Activated T-helper 1 cell treated with Interleukin-2 at 50 U/mL for 16 hours (primary cell): ENCODE measurements at places on chromosomes 1 and 21.

DNA sequence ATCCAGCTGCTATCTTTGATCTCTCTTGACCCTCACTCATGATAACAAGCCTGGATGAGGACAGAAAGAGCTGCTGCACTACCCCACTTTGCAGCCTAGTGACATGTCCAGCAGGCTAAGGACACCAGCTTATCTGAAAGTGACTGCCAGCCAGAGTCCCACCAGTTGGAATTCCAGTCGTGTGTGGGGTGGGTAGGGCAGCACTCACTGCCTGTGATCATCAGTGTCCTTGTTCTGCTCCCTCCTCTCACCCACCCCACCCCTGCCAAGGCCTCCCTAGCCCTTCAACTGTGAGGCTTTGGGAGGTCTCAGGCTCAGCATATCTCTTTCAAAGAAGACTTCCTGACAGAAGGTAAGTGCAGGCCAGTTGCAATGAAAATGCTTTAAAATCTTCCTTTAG, 15.5 kb upstream of the NMNAT2 start:
- no peak for DNase-seq

GRCh38 chr1:205680073-205680851, at the start of gene SLC45A3:
Gene SLC45A3, minus strand, starts transcription at chr1:205680509. Its CDS starts 15,853 bp downstream, at chr1:205664656.
- no peak for DNase-seq

- no peak for DNase-seq
These were observed 120.1 kb downstream of the AKT3 start for GRCh38 chr1:243729956-243730355.

GRCh38 chr1:235910357-235911299, 43.9 kb upstream of the LYST start:
- no peak for DNase-seq

DNA sequence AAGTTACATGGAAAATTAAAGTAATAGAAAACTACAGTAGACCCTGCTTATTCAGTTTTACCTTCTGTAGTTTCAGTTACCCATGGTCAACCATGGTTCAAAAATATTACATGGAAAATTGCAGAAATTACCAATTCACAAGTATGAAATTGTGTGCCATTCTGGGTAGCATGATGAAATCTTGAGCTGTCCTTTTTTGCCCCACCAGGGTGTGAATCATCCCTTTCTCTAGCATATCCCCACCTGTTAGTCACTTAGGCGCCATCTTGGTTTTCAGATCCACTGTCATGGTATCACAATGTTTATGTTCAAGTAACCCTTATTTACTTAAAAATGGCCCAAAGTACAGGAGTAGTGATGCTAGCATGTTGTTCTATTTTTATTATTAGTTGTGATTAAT, 3.5 kb upstream of the LRIF1 start:
- no peak for DNase-seq

- no peak for DNase-seq
These were observed 9.1 kb downstream of the GALNT2 start for GRCh38 chr1:230076121-230076520.

- no peak for DNase-seq
These were observed 19.9 kb upstream of the SAMD11 start for GRCh38 chr1:903721-904271.

DNA sequence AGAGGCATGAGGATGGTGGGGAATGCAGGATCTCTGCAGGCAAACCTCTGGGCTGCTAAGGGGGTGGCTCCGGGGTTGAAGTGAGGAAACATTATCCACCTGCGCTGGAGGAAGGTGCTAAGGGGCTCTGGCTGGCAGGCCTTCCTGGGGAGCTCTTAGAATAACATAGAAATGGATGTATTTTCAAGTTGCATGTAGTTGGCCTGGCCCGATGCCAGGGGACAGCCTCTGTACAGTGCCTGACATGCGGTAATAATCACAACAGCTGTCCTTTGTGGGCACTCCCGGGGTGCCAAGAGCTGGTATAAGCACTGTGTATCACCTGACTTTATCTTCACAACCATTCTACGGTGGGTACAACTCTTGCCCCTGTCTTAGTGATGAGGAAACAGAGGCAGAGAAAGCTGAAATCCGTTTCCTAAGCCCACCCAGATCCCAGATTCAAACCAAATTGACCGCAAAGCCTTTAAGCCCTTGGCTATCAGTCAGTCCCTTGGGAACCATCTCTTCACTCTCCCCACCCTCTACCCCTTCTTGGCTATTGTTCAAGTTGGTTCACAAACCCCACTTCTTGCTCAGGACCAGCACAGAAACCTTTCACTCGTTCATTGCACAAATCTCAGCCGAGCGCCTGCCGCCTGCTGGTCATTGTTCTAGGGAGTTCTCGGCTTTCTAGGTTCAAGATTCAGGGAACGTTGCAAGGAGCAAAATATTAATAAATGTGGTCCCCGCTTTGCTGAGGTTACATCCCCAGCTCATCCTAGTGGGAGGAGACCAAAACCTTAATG, 30.9 kb downstream of the PADI4 start:
- DNase-seq, result no peak

DNA sequence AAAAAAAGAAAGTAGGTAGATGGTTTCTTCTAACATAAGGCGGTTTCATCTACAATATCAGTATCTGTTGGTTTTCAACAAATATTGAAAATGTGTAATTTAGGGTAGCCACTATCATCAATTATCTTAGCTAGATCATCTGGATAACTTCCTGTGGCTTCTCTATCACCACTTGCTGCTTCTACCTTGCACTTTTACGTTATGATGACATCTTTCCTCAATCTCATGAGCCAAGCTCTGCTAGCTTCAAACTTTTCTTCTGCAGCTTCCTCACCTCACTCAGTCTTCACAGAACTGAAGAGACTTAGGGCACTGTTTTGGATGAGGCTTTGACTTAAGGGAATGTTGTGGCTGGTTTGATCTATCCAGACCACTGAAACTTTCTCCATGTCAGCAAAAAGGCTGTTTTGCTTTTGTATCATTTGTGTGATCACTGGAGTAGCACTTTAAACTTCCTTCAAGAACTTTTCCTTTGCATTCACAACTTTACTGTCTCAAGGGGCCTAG, 144.9 kb upstream of the HP1BP3 start:
- DNase-seq, result no peak

DNA sequence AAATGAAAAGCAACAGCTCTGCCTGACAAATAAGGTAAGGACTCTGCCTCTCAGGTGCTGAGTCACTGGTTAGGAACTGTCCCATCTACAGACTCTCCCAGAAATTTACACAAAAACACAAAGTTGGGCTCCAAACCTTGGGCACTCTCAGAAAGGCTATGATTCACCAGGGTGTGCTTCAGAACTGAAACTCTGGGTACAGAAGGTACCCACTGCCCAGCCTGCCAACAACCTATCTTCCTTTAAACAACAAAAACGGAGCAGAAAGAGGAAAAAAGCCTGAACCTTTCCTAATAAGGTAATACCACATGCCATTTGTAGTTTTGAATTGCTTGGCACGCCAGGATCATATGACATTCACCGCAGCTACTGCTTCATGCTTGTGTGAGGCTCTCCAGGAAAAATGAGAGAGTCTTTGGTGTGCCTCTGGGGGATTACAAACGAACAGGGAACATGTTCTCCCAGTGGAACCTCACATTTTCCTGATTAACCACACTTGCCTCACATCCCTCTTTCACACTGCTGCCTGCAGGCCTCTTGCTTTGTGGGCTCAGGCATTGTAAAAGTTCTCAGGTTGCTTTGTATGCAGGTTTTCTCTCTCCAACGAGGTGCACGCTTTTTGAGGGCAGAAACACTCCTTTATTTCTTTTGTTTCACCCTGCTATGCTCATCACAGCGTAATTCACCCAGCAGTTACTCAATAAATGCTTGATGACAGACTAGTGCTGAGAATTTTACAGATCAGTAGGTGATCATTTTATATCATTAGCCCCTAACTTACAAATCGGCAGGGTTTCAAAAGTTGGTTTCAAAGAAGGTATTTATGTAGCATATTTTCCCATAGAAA, 65.1 kb downstream of the GADD45A start:
- DNase-seq, result no peak

DNA sequence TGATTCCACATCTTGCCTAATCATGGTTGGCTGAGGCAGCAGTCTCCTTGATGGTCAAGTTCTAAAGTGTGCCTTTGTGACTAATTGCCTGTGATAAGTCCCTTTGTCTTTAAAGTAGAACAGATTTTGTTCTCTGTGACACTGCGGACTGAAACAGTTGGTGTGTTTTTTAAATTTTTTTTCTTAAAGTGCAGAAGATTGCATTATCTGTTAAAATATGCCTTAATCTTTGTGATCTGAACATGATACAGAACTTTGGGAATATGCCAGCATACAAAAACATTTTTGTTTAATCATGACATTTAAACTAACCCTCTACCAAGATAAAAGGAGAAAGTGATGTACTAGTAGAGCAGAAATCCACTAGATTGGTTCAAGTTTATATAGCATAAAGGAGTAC, 1260.6 kb upstream of the ADGRL2 start:
- DNase-seq, result no peak

DNA sequence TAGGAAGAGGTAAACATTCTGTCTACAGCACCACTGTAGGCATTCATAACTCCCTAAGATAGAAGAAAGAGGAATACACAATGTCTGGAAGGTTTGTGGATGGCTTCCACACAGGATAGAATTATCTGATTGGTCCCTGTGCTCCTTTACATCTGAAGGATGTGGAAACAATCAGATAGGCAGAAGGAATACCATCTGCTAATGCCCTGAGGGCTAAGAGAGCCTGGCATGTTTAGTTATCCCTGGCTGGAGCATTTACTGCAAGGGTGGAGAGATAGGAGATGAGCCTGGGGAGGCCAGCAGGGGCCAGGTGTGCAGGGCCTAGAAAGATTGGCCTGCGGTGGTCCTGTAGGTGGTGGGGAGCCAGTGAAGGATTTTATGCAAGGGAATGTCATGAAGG, 8.6 kb upstream of the ACBD3 start:
- no peak for DNase-seq

GRCh38 chr1:204975568-204976235, 67.3 kb upstream of the CNTN2 start:
- peak; percentile 5 for DNase-seq

DNA sequence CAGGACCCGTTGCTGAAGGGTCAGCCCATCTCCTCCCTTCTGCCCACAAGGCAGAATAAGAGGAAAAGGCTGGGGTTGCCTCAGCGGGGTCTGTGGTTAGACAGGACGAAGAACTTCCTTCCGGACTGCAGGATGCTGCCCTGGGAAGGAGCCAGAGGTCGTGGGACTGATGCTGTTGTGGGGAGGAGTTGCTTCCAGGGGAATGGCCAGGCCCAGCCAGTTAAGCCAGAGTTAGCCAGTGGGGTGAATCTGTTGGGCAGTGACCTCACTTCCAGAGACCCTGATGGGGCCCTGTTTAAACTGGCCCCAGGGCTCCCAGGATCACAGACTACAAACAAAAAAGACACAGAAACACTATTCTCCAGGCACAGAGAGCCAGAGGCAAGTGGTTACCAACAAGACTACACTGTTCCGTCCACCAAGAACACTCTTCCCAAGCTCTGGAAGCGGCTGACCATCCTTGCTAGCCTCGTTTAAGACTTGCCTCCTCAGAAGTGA, 13.0 kb downstream of the FAM229A start:
- no peak for DNase-seq

DNA sequence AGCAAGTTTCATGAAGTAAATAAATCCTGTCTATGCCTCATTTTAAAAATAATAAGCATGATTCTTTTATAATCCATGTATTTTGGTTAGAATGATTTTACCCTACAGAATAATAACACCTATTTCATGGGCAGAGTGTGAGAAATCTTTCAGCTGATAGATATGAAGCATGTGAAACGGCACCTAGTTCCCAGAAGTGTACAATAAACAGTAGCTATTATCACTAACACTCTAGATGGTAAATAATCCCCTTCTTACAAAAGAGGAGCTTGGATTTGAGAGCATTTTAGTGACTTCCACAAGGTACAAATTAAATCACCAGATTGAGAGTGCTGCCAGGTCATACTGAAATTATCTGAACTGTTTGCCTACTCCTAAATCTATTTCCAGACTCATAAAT, 95.3 kb upstream of the NRIP1 start:
- no peak for DNase-seq

DNA sequence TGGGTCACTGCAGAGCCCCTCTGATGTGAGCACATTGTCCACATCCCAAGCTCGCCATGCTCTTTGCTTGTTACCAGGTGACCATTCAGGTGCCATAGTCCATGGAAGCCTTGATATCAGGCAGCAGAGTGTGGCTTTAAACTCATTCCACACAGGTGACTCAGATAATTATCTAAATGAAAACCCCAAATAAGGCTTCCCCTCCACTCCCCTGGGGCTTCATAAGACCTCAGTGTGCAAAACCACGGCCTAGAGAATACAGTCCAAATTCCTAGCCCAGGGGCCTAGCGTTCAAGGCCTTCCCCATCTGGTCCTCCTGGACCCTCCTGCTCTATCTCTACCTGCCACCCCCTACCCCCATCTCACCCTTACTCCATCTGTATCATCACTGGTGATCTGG, 97.1 kb downstream of the ARHGEF10L start:
- no peak for DNase-seq

GRCh38 chr1:146016891-146017290, 4.6 kb downstream of the HJV start:
- DNase-seq, result no peak

DNA sequence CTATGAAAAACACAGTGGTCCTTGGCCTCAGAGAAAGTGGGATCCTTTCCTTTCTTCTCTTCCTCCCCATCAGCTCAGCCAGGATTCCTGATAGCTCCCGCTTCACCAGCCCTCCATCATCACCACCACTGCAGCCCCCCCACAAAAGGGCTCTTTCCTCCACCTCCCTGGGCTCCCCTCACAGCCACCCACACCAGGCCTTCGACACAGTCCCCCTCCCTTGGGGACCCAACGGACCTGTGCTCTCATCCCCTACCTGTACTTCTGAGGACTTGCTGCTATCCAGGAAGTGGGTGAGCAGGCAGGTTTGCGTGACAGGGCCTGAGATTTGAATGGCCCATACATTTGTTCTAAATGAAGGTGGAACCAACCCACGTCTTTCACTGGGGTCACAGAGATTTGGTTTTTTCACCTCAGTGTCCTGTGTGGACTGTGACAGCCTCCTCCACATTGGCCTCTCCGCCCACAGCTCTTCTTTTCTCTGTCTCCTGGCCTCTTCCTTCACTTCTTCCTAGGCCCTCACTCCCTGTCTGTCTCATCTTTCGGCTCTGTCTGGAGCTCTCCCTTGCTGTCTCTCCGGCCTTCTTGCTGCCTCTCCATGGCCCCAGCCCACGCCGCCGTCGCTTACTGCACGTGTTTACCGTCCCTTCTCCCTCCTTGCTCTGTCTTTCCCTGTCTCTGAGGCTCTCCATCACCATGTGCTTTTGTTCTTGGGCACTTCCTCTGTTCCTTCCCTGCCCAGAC, 238.6 kb downstream of the FOXD2 start:
- DNase-seq, result no peak

GRCh38 chr1:35899941-35900340, 16.9 kb downstream of the AGO1 start:
- no peak for DNase-seq

DNA sequence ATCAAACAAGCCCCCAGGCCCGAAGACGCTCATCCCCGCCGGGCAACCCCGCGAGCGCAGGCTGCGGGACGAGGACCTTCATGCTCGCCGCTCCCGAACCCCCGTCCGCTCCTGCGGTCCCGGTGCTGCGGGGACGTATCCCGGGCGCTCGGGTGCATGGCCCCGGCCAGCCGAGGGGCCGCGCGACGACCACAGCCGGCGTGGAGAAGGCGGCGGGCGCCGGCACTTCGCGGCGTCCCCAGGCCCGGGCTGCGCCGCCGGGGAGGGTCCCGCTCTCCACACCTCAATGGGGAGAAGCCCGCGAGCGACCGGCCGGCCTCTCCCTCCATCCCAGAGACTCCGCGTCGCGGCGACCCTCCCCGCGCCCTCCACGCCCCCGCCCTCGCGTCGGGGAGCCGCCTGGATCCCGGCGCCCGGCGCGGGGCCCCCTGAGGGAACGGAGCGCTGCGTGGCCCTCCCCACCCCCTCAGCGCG, 401 bp downstream of the ERRFI1 start:
- DNase-seq, result no peak

- peak; percentile 9 for DNase-seq
These were observed 11.6 kb upstream of the S100A7A start for GRCh38 chr1:153404768-153405167.
